ENCODE measurements at places on chromosomes 13 and 19. TPM values are rescaled to one million over a fixed set of nuclear protein-coding genes. Genes with fewer than 3 reads are reported as not detected.

DNA sequence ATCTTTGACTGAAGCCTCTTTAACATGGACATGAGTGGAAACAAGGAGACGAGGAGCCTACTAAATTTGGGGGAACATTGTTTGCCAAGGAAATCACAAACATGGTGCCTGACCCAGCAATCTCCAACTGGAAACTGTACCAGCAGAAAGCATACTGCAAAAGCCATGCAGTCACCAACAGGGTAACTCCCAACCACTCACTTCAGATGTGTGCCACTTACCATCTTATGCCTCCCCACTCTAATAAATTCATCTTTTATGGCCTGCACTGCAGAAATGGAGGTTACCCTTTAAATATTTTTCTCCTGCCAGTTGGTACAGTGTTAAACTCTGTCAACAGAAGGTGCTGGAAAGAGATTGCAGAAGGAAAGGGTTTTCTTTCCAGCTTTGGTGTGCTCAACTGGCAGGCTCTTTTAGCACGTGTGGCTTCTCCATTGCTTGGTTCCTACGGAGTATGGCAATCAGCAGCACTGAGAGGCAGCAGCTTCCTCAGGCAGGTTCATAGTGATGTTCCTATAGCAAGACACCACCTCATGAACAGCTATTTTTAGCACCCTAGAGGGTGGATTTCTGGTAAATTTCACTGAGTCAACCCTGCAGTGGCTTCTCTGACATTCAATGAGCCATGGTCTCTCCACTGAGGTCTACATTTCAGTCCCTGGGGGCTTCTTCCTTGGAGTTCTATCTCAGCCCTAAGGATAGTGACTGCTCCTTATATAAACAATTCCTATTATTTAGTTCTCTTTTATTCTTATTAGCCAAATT lies 21.4 kb downstream of the MIR17HG start:
- H3K36me3 ChIP-seq = no peaks in the 10 kb centered on the region
- no peaks in the 10 kb centered on the region for H3K27me3 ChIP-seq
- H3K4me1 ChIP-seq = peaks cover 12% of the 10 kb centered on the region
- no peak overlapping the region for H3K27ac ChIP-seq

- H3K27ac ChIP-seq = no peak overlapping the region
- DNase-seq = no peak
- no peak overlapping the region for H3K4me3 ChIP-seq
Measured at GRCh38 chr19:51739466-51740213, 12.0 kb downstream of the FPR1 start.

GRCh38 chr13:29594303-29594709 lies 1.2 kb downstream of the SLC7A1 start:
- peak; percentile 70 for DNase-seq
- peak overlapping the region; percentile 94 for H3K27ac ChIP-seq
- H3K27me3 ChIP-seq = no peaks in the 10 kb centered on the region

DNA sequence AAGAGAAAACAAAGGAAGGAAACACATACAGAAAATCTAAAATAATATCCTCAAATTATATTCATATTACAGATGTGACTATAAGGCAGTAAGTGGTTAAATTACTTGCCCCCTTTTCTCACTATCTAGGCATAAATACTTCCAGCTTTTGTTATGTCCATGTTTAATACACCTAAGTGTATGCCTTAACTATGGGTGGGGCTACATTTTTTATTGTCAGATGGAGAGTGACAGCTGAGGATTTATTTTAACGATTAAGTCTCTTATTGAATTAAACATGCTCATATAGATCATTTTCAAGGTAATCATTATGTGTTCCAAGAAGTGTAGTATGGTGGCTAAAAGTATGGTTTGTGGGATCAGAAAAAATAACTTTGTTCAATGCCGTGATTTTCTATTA lies 909.3 kb downstream of the GPC5 start:
- H3K27me3 ChIP-seq = no peaks in the 10 kb centered on the region
- no peak overlapping the region for H3K27ac ChIP-seq
- no peak overlapping the region for H3K4me3 ChIP-seq
- DNase-seq = no peak
- no peaks in the 10 kb centered on the region for H3K36me3 ChIP-seq

- H3K27ac ChIP-seq = no peak overlapping the region
- peaks cover 5% of the 10 kb centered on the region for H3K4me1 ChIP-seq
- H3K36me3 ChIP-seq = no peaks in the 10 kb centered on the region
- DNase-seq = no peak
- H3K27me3 ChIP-seq = peaks cover 16% of the 10 kb centered on the region
Measured at GRCh38 chr19:48696353-48697010, 711 bp downstream of the FUT2 start.

Gene KISS1R
- total RNA-seq = 1.1 TPM

Gene ZSCAN4
- total RNA-seq = not detected

DNA sequence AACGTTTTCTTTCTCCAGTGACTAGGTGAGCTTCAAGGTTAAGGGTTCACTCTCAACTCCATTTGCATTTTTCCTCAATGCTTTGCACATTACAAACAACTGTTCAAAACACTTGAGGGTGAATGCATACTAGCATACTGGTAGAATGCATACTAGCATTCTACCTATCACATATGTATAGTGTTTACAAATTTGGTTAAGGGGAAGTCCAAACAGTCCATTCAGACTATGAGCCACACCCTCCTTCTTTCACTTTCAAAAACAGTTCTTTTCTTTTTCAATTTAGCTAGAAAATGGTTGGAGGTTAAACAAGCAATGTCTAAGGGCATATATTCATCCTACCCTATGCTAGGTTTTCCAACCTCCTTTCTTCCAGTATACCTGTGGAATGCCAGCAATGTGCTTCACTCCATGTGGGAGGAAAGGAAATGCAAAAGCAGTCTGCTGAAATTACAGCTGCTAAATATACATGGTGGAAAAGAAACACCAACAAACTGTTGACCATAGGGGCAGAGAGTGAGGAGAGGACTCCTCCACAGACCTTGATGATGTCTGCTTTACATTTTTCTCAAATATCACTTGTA lies 102.6 kb downstream of the DOCK9 start:
- H3K27ac ChIP-seq = peak overlapping the region; percentile 79
- peaks cover 32% of the 10 kb centered on the region for H3K4me1 ChIP-seq
- peaks cover 56% of the 10 kb centered on the region for H3K36me3 ChIP-seq
- DNase-seq = no peak
- H3K27me3 ChIP-seq = no peaks in the 10 kb centered on the region
- no peak overlapping the region for H3K4me3 ChIP-seq

- no peak for DNase-seq
- H3K27me3 ChIP-seq = no peaks in the 10 kb centered on the region
Measured at GRCh38 chr19:42275103-42275502, 6.1 kb downstream of the CIC start.

GRCh38 chr13:114264886-114265611 lies 16.4 kb upstream of the UPF3A start:
- H3K27ac ChIP-seq = peak overlapping the region; percentile 6
- peaks cover 74% of the 10 kb centered on the region for H3K36me3 ChIP-seq
- H3K27me3 ChIP-seq = no peaks in the 10 kb centered on the region
- DNase-seq = no peak

- H3K4me3 ChIP-seq = no peak overlapping the region
- DNase-seq = no peak
- H3K4me1 ChIP-seq = no peaks in the 10 kb centered on the region
- H3K36me3 ChIP-seq = no peaks in the 10 kb centered on the region
- no peak overlapping the region for H3K27ac ChIP-seq
Measured at GRCh38 chr19:34556488-34556887, 74.9 kb downstream of the WTIP start.

DNA sequence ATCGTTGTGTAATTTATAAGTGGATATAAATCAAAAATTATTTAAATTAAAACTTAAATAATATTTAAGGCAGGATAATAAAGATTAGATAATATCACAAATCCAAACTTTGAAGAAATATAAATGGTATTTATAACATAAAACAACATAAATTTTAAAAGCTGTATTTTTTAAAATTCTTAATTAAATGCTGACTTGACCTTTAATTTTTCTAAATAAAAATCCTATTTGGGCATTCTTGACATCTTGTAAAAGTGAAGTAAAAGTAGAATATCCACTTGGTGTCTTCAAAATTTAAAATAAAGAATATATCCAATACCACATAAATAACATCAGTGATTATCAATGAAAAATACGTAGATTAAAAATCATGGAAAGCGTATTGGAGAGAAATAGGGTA lies 87.7 kb downstream of the TNFSF13B start:
- peaks cover 3% of the 10 kb centered on the region for H3K27me3 ChIP-seq
- H3K4me1 ChIP-seq = no peaks in the 10 kb centered on the region
- H3K4me3 ChIP-seq = no peak overlapping the region
- H3K27ac ChIP-seq = no peak overlapping the region
- no peaks in the 10 kb centered on the region for H3K36me3 ChIP-seq

Gene FGF22
- total RNA-seq = not detected

Gene C1QTNF9B
- total RNA-seq = not detected

DNA sequence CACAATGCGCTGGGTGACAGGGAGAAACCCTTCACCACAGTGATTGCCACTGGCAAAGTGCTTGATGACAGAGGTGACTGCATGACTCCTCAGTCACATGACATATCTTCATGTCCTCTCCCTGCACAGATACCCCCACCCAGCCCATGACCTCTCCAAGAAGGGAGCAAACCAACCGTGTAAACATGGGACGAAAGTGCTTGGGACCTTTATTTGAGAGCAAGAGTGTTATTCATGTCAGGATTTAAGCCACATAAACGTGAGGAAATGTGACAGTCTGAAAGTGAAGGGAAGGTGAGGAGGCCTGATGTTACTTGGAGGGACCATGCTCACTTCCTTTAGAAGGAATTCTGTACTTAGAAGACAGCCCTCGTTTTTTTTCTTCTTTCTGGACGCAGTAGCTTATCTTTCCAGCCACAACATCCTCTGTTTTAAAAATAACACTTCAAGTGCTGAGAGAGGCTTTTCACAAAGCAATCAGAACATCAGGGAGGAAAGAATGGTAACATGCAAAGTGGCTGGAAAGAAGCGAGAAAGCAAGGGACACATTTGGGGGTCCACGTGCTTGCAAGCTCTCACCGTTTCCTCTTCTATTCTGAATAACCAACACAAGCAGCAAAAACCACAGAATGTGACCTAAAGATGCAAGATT lies 35.6 kb downstream of the EPS15L1 start:
- H3K4me3 ChIP-seq = no peak overlapping the region
- DNase-seq = no peak
- no peaks in the 10 kb centered on the region for H3K27me3 ChIP-seq
- no peak overlapping the region for H3K27ac ChIP-seq
- peaks cover 18% of the 10 kb centered on the region for H3K36me3 ChIP-seq

GRCh38 chr13:99380921-99381645 lies 73.9 kb upstream of the GPR183 start:
- peaks cover 41% of the 10 kb centered on the region for H3K36me3 ChIP-seq
- H3K4me1 ChIP-seq = peaks cover 74% of the 10 kb centered on the region
- DNase-seq = peak; percentile 90
- no peaks in the 10 kb centered on the region for H3K27me3 ChIP-seq

DNA sequence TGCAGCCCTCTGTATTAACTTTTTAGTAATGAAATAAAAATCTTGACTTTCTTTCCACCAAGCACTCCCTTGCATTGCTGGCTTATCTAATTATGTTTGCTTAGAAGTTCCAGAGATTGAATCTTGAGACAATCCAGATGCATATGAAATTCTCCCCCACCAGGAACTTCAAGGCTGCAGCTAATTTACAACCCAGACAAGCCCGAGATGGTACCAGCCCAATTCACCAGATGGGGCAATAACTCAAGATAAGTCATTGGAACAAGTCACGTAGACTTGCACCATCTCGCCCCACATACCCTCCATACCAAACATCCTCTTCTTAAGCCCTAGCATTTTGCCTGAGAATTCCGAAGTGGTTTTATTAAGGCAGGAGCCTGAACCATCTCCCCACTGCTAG lies 29.0 kb downstream of the UTP14C start:
- no peaks in the 10 kb centered on the region for H3K4me1 ChIP-seq
- H3K27me3 ChIP-seq = peaks cover 5% of the 10 kb centered on the region
- H3K27ac ChIP-seq = no peak overlapping the region
- H3K4me3 ChIP-seq = no peak overlapping the region

Gene TMEM205
- 25.1 TPM for total RNA-seq

DNA sequence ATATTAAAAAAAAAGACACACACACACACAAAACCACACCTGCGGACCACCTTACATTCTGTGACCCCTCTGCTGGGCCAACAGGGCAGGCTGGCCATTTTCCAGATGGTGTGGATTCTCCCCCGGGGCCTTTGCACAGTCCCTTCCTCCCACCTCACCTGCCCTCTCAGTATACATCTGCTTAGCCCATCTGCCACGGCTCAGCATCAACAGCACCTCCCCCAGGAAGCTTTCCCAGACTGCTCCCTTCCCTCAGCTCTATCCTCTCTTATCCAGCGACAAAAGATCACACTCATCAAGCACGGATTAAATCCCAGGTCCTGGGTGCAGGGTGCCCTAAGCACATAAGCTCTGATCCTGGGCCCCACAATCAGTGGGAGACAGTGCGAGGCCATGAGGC lies 4.5 kb downstream of the ZNF787 start:
- H3K27me3 ChIP-seq = no peaks in the 10 kb centered on the region
- H3K36me3 ChIP-seq = peaks cover 3% of the 10 kb centered on the region
- no peak for DNase-seq
- no peak overlapping the region for H3K4me3 ChIP-seq

DNA sequence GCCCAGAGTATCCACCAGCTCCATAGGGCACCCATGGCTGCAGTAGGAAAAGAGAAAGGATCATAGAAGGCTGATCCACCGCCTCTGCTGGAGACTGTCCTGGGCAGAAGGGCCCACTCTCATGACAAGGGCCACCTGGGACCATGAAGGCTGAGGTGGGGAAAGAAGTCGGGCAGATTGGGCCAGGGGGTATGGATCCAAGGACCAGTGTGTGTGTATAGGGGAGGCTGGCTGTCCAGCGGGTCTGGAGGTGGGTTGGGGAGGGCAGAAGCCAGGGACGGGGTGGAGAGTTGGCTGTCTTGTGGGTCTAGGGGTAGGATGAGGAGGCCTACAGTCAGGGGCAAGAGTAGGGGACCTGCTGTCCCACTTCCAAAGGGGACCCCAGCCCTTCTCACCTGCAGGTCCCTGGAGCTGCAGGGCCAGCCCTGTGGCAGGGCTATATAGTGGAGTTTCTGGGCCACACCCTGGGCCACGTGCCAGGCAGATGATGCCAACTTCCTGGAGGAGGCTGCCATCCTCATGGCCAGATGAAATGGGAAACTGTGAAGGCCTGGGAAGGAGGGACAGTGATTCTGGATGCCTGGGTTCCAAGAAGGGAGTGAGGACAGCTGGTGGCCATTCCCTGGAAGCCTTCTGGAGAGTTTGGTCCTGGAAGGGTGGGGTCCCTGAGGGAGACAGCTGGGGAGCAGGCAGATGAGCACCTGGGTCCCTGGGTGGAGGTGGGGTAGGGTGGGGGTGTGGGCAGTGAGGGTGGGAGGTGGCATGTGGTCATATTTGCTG lies at the start of gene FCGBP:
FCGBP (minus strand) TSS at position 51 of the 780 bp plus-strand sequence.
- H3K27me3 ChIP-seq = no peaks in the 10 kb centered on the region
- peaks cover 6% of the 10 kb centered on the region for H3K36me3 ChIP-seq
- DNase-seq = peak; percentile 26
- H3K4me1 ChIP-seq = peaks cover 31% of the 10 kb centered on the region
- H3K4me3 ChIP-seq = no peak within 1 kb of the TSS

Data from activated CD8-positive, alpha-beta memory T cell treated with anti-CD3 and anti-CD28 coated beads, Interleukin-2, amount 10 ng/mL, durations not matched to agents 7 days and 5 days (primary cell).